GM06990 (cell line): ENCODE measurements at places on chromosomes 7 and 10.

DNA sequence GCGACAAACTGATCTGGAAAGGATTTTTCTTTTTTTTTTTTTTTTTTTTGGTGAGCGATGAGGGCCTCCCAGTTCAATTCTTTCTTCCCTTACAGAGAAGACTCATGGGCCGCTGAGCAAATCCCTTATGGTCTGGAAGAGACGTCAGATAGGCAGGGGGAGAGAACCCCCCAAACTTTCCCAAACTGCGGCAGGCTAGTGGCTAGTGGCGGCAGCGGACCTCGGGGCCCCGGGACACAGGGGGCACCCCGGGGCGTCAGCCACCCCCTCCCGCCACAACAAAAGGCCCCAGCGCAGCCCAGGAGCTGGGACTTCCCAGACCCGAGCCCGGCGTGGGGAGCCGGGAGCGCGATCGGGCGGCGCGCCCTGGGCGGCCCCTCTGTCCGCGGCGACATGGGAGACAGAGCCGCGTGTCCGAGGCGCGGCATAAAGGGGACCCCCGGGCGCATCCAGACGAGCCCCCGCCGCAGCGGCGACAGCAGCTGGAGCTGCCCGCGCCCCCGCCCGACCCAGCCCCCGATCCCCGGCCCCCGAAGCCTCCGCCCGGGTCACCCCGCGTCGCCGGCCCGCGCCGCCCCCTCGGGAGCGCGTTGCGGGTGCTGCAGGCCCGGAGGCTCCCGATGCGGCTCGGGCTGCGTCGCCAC is 755 bp downstream of the FAM171A1 start:
- peak; percentile 34 for DNase-seq

DNA sequence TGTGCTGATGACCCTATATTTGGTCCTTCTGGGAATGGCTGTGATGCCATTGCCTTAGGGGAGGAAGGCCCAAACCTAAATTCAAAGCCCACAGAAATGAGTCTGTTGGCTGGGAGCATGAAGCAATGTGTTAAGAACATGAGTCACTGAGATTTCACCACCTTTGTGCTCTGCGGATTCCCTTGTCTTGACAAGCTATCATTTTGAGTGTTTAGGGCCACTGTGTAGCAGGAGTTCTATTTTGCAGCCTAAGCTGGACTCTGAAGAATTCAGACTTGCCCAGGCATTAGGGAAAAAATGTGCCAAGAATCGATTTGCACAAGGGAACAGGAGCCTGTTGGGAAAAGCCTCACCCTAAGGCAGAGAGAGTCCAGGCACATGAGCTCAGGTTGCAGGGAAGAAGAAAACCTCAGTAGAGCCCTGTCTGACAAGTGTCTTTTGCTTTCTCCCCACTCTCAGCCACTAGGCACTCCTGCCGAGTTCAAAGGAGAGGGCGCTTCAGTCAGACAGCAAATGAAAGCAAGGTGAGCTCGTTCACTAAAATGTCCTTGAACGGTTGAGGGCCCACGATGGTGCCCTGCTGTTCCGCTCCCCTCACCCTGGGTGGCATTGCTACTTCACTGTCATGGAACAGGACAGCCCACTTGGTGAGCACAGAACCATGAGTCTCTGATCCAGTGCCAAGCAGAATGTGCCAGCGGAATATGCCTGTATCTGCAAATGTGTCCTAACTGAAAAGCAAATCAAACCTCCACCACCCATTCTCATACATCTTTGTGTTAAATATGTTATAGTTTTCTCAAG is 93.6 kb downstream of the PRLHR start:
- DNase-seq, result no peak

DNA sequence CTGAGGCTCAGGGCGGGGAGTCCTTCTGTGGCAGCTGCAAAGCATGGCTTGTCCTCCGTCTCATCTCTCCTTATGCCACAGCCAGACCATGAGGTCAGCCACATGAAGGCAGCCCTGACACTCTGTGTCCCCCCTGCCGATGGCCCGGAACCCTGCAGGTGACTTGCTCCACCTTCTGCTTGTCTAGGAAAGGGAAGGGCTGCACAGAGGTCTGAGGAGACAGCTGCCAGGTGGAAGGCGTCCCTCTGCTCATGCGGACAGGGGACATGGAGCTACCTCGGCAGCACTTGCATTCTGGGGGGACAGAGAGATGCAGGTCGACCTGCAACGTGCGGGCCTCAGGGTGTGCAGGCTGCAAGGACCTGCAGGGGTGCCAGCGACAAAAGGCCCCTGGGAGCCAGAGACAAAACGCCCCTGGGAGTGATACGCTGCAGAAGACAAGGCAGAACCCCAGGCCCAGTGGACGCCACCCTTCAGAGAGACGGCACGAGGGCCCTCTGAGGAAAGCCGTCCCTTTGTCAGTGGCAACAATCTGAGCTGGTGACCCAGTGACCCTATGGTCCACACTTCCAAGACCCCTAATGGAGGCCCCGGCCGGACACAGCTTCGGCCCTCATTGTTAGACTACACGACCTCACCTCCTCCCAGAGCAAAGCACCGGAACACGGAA is 205.2 kb upstream of the PPP2R2D start:
- DNase-seq, result no peak

DNA sequence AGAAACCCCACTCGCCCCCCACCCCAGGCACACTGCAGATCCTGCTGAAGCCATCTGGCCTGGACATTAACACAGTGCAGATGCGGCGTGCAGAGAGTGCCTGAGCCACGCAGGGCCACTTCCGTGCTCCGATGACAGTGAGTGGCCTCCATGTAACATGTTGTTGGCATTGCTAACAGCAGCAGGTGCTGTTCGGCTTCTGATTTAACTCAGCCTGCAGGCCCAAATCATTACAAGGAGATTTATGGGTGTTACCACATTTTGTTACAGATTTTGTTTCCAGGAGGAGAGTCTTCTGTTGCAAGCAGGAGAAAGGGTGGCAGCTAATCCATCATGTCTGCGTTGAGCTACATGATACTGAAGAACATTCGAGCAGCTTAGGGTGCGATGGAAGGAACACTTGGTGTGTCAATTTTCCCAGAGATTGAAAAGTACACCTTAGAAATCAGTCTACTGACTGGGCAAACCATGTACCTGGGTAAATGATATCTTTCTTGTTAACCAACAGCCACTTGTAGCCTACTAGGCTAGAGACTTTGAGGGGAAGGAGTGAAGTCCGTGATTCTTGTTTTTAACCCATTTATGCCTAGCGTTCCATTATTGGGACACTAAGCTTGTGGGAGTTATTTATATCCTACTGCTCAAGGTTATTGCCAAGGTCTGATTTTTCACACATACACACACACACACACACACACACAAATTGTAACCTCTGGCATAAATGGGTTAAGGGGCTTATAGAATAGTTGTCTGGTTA is 90.0 kb downstream of the JCAD start:
- no peak for DNase-seq

DNA sequence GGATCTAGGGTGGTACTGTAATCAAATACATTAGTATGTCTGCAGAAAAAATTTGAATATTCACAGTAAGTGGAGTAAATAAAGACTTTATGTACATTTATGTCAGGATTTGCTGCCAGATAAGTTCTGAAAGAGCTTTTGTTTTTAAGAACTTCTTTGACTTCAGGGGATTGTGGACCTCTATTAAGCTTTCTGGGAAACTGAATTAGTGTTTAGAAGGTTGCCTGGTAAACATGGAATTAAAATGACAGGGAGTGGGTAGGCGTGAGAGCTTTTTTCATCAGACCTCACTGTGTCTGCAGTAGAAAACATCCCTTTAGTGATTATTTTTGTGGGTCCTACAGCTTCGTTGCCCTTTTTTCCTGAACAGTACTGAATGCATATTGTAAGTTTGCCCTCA is 15.7 kb downstream of the SDHAF3 start:
- no peak for DNase-seq

DNA sequence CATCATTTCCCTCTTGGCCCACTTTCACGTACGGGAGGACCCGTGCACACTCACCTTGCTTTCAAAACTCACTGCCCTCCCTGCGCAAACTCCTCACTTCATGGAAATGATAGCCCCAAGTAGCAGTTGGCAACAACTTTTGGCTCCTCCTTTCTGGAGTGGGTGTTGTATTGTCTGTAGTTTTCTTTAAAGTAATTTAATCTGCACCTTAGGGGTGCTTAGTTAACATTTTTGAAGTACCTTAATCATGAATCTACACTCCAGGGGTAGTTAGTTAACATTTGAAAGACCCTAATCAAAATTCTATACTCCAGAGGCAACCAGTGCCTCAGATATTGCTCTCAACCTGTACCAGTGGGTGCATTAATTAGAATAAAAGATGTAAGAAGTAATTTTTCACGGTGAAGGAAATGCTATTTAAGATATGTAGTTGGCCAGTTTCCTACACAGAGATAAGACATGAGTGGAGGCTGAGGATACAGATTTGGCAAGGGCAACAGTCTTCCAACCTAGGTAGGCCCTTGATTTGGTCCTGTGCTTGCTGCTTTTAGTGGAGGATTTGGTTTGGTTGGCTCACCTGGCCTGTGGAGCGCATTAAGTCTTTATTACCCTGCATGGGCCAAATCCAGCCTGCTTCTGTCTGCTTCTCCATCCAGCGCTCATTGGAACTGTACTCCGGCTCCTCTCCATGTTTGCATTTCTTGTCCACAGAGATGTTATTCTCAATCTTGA is 93.0 kb downstream of the EXOC4 start:
- DNase-seq, result no peak

DNA sequence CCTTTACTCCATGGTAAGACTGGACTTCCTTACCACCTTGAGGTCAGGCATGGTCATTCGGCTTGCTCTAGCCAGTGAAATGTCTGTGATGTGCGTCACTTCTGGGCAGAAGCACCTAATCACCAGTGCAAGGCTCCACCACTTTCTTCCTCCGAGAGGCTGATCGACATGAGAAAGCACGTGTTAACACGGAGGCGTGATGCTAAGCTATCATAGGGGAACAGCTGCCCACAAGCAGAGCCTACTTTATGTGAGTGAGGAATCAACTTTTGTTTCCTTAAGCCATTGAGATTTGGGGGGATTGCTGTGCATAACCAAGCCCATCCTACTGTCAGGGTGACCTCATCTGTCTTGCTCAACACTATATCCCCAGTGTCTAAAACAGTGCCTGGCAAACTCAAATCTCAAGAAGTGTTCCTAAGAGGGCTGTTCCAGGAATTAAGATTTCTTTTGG is 23.1 kb upstream of the SAR1A start:
- DNase-seq, result no peak
